ENCODE measurements at places on chromosomes 2 and 18.

- no peak for DNase-seq
Observed at GRCh38 chr2:138486363-138487198, 15.0 kb upstream of the SPOPL start.

DNA sequence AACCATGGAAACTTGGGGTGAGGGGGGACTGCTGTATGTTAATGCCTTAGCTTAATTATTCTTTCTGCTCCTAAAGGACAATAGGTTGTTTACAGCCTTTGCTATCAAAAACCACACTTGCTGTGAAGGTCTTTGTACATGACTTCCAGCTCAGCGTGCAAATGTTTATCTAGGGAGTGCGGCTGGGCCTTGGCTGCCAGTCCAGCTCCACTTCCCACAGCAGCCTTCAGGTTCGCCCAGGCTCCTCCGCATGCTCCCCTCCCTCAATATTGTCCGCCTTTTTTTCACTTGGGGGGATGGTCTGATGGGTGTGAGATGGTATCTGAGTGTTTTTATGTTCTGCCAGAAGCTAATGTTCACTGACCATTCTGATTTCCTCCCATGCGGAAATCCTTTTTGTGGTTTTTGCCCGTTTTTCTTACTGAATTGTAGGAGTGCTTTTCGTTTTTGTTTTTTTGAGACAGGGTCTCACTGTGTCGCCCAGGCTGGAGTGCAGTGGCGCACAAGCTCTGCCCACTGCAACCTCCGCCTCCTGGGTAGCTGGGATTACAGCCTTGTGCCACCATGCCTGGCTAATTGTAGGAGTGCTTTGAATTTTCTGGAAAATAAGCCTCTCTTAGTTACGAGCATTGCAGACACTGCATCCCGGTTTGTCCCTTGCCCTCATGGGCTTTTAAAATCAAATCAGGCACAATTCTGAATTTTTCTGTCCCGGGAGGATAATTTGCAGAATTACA is 28.8 kb downstream of the SH3BP4 start:
- no peak for DNase-seq

DNA sequence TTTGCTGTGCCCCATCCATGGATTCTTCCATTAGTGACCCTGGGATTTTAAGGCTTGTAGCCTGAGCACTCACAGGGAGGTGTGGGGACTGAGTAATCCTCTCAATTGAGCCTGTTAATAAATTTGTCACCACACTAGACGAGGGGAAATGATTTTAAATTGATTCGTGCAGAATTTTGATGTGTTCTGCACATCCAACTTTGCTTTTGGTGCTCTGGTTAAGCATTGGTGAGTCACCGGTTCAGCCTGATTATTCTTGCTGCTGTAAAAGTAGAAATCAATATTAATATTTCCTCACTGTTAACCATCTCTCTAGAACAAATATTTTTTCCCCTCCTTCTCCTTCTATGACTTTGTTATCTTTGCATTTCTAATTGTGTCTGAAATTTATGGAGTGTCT is 482.0 kb downstream of the TSN start:
- DNase-seq: no peak

DNA sequence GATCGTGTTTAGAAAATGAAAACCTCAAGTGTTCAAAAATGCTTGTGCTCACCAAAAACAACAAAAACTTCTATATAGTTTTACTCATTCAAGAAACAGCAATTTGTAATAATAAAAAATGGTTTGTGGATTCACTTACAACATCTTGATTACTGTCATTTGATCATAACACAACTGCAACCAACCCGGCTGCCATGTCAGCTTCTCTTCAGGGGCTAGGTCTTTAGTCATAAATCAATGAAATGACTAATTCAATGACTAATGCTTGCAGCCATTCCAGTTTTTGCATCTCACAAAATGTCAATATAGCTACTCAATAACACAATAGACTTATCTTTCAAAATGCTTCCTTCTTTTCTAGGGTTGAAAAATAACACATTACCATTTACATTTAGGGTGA is 128.0 kb downstream of the OLA1 start:
- peak; percentile 33 for DNase-seq

- no peak for DNase-seq
Observed at GRCh38 chr2:160925956-160926355, 234.3 kb upstream of the TANK start.

- no peak for DNase-seq
Observed at GRCh38 chr2:105329197-105329554, 359 bp downstream of the TGFBRAP1 start.

- no peak for DNase-seq
Observed at GRCh38 chr2:231519975-231520555, 10.2 kb downstream of the NMUR1 start.

DNA sequence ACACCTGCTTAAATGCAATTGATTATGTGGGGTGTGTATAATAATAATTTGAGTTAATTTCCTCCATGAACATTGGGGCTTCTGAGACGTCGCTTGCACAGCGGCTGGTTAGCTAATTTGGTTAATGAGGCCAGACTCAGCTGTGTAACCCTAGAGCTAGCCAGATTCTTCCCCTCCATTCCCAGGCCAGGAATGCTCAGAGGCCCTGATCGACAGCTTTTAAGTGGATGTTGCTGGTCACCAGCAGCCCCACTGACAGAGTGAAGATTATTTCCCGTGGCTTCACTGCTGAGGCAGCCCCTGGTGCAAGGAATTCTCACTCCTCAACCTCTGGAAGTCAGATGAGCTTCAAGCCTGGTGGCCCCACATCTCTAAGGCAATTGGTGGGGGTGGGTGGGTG is 12.4 kb upstream of the EPAS1 start:
- no peak for DNase-seq

DNA sequence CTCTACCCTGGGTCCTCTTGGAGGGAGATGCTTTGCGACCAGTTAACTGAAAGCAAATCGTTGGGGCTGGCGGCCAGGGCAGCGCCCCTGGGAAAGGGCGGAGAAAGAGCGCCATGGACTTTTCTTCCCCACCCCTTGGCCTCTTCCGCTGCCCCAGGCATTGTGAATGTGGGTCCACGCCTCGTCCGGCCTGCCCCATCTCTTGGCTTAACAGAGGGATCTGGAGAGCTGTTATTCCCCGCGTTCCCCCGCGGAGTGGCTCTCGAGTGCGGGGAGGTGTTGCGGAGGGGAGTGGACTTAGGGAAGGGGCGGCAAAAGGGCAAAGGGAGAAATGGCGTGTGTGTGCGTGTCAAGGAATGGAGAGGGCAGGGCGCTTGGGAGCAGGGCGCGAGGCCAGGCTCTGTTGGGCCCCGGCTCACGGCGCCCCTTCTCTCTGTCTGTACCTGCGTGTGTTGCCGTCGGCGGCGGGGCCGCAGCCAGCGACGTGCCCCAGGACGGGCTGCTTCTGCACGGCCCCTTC is 6.6 kb downstream of the EMX1 start:
- DNase-seq: no peak

DNA sequence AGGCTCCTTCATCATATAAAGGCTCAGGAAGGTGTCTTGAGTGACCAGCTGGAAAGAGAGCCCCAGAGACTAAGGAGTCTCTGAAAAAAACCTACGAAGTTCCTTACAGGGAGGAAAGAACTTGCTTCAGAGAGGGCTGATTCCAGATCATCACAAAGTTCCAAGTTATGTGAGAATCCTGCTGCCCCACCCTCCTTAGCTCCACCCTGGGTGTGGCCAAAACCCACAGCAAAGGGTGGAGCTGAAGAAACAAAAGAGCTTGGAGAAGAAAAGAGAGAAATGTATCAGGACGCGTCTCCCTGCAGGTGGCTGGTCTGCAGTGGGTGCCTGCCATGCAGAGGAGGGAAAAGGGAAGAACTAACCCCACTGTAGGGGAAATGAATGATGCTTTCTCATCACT is 32.8 kb upstream of the ZNF396 start:
- no peak for DNase-seq

DNA sequence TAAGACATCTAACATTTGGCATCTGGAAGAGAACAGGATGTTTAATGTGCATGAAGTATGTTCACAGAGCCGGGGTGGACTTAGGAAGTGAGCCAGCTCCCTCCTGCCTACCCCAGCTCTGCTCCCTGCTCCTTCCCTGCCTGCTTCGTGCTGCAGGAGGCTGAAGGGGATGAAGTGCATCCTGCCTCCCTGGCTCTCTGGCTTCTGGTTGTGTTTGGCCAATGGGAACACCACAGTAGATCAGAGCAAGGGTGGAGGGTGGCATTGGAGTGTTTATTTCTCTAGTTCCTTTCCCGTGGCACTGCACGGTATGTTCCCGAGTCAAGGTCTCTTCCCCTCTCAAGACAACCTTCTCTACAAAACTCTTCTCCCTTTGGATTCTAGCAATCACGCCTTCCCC is 379.9 kb downstream of the CLIP4 start:
- no peak for DNase-seq

GRCh38 chr2:236021499-236022057 is 146.6 kb downstream of the GBX2 start:
- no peak for DNase-seq

- DNase-seq: no peak
Observed at GRCh38 chr2:128594651-128594910, 275.9 kb upstream of the HS6ST1 start.

- no peak for DNase-seq
Observed at GRCh38 chr2:174300114-174300513, 34.6 kb upstream of the SP9 start.

- DNase-seq: no peak
Observed at GRCh38 chr18:9348079-9348671, 13.6 kb downstream of the TWSG1 start.

- DNase-seq: no peak
Observed at GRCh38 chr2:162316590-162316989, 1.9 kb downstream of the IFIH1 start.

DNA sequence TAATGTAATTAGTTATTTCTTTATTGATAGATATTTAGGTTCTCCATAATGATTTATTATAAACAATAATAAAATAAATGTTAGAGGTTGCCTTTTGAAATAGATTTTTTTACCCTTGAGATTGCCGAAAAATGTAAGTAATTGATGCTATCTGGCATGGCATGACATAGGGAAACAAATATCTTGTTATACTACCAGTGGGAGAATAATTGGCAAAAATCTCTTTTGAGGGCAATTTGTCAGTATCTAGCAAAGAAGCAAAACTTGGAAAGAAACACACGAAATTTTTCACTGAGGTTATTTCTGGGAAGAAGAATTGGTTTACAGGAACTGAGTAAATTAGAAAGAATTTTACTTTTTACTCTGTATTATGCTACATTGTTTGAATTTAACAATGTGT is 547.2 kb upstream of the SETBP1 start:
- DNase-seq: no peak

DNA sequence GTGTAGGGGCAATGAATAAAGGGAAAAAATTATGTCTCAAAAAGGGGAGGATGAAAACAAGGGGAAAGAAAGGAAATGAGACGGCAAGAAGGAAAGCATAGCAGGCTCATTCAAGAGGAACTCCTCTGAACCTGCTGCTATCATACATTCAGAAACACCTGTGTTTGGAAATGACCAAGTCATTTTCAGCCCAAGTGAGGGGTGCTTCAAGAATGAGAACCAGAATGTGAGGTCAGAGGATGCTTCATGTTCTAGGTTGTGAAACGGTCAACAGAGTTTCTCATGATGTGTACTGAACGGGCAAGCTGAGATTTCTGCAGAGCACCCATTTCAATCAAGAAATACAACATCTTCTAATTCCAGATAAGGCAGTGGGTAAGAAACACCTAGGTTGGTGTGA is 1367.2 kb upstream of the CELF4 start:
- DNase-seq: no peak

GRCh38 chr18:63083020-63083531 is 236.5 kb downstream of the BCL2 start:
- DNase-seq: no peak

DNA sequence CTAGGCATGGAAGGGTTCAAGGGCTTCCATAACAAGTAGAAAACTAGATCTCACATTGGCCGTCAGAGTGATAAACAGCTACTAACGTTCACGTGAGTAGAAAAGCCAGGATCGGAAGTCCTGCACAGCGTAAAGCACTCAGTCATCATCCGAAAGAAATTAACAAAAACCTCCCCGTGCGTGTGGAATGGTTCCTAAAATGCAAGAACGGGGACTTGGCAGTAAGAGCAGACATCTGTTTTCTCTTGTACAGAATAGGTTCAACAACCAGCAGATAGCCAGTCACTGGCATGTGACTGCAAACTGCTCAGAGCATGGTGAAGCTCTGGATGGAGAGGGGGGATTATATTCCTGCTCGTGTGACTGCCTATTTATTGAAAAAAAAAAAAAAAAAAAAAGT is 106.9 kb upstream of the ITGB6 start:
- no peak for DNase-seq

GRCh38 chr2:217966423-217967070 is 36.2 kb downstream of the TNS1 start:
- no peak for DNase-seq

GRCh38 chr2:197073701-197074433 is 147.4 kb upstream of the PGAP1 start:
- no peak for DNase-seq

GRCh38 chr2:149924549-149925213 is 337.1 kb upstream of the MMADHC start:
- no peak for DNase-seq

DNA sequence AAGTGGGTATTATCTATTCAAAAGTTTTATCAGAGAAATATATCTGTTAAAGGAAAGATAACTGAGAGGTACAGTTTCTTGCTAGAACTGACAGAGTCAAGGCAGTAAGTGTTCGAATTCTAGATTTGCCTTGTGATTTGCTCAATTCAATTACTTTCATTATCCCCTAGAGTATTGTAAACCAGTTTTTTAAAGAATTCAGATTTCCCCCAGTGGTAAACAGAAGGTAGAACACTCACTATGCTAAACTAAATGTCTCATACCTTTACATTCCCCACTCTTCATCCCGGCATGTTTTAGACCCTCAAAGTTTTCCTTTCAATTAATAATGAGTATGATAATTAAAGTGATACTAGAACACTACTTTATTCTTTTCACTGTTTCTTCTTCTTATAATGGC is 28.6 kb downstream of the TTC21B start:
- DNase-seq: no peak

DNA sequence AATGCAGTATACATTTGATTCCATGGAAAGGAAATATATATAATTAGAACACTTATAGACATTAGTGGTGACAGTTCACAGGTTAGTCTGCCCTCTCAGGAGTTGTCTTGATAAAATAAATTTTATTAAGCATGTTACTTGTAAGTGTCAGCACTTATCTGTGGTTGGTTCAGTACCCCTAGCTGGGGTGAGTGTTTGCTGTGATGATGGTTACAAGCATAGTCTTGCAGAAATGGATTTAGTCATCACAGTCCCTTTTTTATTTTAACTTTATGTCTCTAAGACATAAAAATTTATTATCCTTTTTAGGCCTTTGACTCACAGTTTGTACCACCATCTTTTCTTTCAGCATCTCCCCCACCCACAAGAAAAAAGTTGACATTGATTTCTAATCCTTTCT is 52.1 kb downstream of the NCK2 start:
- DNase-seq: no peak

- DNase-seq: no peak
Observed at GRCh38 chr18:62844850-62845643, 129.7 kb downstream of the PHLPP1 start.

- DNase-seq: no peak
Observed at GRCh38 chr2:86301009-86301408, 36.4 kb downstream of the REEP1 start.

- DNase-seq: no peak
Observed at GRCh38 chr2:175836361-175836760, 165.7 kb downstream of the LNPK start.

Data from HS-27A (cell line).